A549 treated with AZD2906 at 1 μM for 4 hours (cell line): ENCODE measurements at places on chromosomes 4 and X. TPM values are rescaled to one million over a fixed set of nuclear protein-coding genes. Genes with fewer than 3 reads are reported as not detected.

Gene FABP2
- total RNA-seq = not detected in 5 replicates

Gene TMEM164
- 82.6 to 94.7 TPM (median 89.9 TPM) in 5 replicates for total RNA-seq

Gene PTPN13
- 3.4 to 5.4 TPM (median 3.7 TPM) in 5 replicates for total RNA-seq

Gene CFAP99
- total RNA-seq = 0.05 to 0.16 TPM (median 0.08 TPM) in 3 of 5 replicates, not detected in the others

Gene ETDA
- not detected in 5 replicates for total RNA-seq

Gene HTT-AS
- not detected in 5 replicates for total RNA-seq

Gene IL13RA1
- 49.5 to 68.4 TPM (median 59.5 TPM) in 5 replicates for total RNA-seq

Gene SSX1
- total RNA-seq = 0.09 TPM in 1 of 5 replicates, not detected in the others

Gene CCNA2
- total RNA-seq = 38.4 to 46.7 TPM (median 43.2 TPM) in 5 replicates

Gene SEPSECS
- 2.2 to 2.9 TPM (median 2.7 TPM) in 5 replicates for total RNA-seq

Gene SFRP2
- 0.03 TPM in 2 of 5 replicates, not detected in the others for total RNA-seq

Gene MAGEB10
- not detected in 5 replicates for total RNA-seq

Gene CCDC120
- 2.7 to 4.4 TPM (median 3.5 TPM) in 5 replicates for total RNA-seq

Gene BST1
- total RNA-seq = 14.2 to 19.0 TPM (median 15.5 TPM) in 5 replicates

Gene FRMPD4
- 0.02 to 0.06 TPM (median 0.05 TPM) in 5 replicates for total RNA-seq
